ENCODE measurements at places on chromosomes 2 and 18.

DNA sequence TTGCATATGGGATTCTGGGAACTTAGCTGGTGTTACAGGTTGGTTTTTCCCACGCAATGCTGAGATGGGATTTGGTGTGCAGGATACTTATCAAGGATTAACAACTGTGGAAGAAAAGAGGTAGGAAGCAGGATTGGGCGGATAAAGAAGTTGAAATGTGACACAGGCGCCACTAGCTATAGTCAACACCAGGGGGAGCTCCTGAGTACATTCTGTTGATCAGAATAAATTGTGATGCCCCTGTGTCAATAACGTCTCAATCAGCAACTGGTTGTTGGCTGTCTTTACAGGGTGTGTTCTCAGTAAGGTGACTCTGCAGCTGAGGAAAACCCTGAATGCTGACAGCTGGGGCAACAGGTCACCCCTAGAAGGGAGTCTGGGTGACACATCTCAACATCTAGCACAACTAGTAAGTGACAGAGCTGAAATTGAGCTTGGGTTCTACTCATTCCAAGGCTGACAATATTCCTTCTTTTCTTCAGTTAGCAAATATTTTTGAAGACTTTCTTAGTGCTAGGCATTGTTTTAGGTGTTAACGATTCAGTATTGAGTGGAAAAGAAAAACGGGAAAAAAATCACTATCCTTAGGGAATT lies 143.0 kb downstream of the ARL6IP6 start:
- no peak for DNase-seq

DNA sequence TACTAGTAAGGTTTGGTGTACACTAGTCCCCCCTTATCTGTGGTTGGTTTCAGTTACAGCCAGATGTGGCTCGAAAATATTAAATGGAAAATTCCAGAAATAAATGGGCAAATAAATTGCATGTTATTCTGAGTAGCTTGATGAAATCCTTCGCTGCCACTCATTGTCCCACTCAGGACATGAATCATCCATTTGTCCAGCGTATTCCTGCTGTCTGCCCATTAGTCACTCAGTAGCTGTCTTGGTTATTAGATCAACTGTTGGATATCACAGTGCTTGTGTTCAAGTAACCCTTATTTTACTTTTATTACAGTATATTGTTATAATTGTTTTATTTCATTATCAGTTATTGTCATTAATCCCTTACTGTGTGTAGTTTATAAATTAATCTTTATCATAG lies 21.7 kb downstream of the ZDBF2 start:
- no peak for DNase-seq

- DNase-seq = no peak
Observed at GRCh38 chr2:19360266-19360965, 2.0 kb upstream of the OSR1 start.

DNA sequence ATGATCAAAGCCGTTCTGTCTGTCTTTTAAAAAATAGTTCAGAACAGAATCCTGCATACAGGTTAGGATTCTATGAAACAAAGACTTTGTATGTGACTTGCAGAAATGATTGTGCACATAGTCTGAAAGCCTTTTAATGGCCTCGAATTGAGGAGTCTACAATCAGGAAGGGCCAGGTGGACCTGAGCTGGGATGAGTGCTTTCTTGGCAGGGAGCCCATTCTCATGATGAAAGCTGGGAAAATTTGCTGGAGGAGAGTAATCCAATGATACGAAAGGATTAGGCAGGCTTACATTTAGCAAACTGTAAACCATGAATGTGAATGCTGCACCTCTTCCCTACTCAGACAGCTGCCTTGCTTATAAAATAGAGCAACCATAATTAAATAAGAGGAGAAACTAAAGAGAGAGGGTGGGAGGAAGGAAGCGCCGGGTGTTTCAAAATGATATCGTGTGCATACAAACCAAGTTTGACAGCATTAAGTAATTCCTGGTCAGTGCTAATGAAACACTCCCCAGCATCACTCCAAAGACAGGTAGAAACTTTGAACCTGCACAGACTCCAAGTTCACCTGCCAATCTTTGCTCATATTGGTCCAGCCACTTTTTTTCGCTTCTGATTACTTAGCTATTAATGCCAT lies 23.7 kb upstream of the CXCR4 start:
- DNase-seq = no peak

GRCh38 chr18:74702950-74703349 lies 105.3 kb downstream of the ZNF407 start:
- no peak for DNase-seq

GRCh38 chr2:172928756-172929155 lies 146.9 kb upstream of the MAP3K20 start:
- DNase-seq = no peak

- DNase-seq = no peak
Observed at GRCh38 chr18:23155537-23155936, 20.3 kb downstream of the CABLES1 start.

DNA sequence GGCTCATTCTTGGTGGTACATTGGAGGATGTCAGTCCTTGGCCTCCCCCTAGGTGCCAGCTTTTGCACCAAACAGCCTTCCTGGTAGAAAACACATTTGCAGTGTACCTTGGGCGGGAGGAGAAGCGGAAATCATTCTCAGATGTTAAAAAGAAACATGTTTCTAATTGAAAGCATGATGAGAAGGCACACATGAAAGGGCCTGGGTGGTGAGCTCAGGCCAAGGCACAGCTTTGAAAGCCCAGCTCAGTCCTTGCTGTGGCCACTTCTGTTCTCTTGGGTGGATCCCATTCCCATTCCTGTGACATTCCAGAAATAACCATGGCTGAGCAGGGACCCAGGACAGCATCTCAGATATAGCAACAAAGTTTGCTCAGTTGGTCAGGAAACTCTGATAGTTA lies 71.5 kb downstream of the LTBP1 start:
- no peak for DNase-seq

DNA sequence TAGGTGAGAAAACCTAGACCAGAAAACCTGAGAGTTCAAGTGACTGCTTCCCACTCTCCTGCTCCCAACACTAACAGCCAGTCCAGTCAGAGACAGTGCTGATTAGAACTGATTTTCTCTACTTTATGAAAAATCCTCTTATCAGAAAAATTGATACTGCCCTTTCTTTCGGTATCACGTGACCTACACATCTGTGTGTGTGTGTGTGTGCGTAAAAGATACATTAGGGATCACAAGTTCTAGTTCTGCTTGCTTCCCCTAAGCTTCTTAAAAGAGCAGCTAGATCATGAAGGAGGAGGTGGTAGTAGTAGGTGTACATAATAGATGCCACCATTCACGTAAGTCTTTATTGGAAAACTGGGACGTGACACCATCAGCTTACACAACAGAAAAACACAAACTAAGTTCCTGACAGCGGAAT lies 1.5 kb downstream of the ARL5A start:
- no peak for DNase-seq

DNA sequence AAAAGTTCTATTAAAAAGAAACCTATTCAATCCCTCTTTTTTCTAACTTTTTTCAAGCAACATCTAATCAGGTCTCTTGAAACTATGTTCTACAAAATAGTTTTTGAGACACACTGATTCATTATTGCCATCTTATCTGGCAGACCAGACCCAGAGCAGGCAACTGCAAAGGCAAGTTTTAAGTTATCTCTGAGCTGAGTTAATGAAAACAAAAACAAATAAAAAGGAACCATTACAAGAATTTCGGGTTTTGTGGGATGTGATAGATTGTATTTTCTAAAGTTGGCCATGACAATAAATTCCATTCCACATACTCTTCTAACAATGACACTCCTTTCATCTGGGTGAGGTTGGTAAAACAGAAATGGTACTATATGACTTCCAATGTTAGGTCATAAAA lies 15.2 kb upstream of the TWSG1 start:
- no peak for DNase-seq

DNA sequence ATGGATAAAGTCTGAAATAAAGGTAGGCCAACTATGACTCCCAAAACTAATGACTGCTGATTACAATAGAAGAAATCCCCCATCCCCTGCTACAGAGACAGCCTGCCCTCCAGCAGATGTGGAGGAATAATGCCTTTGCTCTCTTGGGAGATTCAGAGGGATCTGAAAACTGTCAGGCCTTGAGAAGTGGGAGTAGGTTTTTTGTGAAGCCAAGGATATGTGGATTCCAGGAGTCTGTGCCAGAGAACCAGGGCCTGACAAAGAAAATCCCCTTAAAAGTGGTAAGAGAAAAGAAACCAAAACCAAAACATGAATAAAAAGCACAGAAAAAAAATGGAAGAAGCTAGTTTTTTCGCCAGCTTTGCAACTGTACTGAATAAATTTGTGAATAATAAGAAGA lies 397.6 kb downstream of the ZNF521 start:
- DNase-seq = no peak

DNA sequence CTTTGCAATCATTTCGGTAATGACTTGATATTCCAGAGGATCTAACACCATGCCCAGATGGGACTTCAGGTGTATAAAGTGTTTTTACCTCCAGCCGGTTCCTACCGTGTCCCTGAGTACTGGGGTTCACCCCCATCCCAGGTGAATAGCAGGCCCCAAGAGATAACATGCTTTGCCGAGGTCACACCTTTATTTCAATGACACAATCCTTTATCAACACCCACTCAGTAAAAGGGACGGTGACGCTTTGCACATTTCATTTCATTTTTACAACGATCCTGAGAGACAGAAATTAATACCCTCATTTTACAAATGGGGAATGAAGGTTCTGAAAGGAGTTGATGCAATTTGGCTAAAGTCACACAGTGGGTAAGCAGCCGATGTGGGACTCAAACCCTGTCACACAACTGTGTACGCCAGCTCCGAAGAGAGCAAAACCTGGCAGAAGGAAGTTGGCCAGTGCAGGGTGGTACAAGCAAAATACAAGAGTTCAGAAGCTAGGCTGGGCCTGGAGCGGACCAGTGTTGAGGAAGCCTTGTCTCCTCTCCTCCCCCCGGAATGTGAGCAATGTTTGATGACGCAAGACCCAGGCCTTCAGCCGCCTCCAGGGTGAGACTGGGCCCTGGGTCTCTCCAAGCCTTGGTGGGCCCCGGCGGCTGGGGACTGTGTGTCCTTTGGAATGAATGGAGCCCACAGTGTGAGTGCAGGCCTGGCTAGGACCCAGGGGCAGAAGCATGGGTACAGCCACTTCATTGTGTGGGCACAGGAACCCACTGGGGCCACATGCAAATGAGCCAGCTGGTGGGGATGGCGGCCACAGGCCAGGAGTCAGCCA lies 139.6 kb upstream of the MYCN start:
- DNase-seq = no peak

DNA sequence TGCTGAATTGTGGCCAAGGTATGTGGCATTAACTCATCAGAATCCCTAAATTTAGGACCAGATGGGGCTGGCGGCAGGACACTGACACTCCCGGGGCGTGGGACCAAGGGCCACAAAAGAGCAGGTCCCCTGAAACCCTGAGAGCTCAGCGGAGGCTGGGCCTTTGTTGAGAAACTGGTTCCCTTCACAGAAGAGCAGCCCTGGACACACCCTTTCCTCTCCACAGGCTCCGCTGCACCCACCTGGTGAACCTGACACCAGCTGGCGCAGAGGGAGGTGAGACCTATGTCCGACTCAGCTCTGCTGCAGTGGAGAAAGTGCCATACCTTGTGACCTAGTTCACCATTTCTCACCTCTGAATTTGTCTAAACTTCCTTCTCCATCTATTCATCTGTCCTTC lies 119.5 kb downstream of the RTP5 start:
- DNase-seq = peak; percentile 81

- DNase-seq = no peak
Observed at GRCh38 chr2:108171657-108172056, 68.1 kb upstream of the SULT1C3 start.

GRCh38 chr2:162196638-162197037 lies 44.6 kb upstream of the GCG start:
- no peak for DNase-seq

GRCh38 chr2:119897736-119898395 lies 115.0 kb upstream of the EPB41L5 start:
- DNase-seq = no peak

- no peak for DNase-seq
Observed at GRCh38 chr2:172366596-172367150, 60.7 kb upstream of the ITGA6 start.

DNA sequence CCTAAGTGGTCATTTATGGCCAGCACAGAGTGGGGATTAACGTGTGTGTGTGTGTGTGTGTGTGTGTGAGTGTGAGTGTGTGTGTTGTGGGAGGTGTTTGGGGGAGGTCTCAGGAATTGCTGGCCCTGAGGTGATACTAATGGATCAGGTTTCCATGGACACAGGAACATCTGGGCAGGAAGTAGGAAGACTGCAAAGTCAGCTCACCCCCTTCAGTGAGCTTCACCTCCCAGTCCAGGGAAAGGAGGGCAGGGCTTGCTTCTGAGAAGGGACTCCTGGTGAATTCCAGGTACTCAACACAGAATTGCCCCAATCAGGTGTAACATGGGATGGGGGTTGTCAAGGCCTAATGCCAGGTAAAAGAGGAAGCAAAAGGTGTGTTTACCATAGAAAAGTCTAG lies 30.3 kb upstream of the IL1R1 start:
- DNase-seq = no peak

DNA sequence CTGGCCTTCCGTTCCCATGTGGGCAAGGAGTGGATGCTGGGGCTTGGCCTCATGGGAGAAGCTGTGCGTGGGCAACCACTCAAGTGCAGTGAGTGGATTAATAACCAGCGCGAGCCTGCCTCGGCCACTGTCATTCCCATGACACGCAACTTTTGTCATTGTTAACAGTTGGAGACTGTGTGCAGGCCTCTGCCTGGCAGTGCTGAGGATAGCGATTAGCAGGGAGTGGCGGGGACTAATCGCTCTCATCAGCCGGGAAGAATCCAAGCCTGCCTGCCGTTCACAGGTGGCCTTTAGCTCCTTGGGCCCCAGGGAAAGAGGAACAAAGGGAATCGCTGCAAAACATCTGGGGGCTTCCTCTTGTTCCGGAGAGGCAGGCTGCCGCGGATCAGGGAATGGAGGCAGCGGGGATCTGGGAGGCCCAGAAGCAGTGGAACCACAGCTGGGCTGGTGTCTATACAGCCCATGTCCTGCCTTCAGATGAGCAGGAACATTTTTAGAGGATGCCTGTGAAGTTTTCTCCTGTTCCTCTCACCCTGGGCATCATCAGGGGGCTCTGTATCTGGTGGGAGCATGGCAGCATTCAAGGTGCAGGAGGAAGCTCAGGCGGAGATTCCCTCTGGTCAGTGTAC lies 53.8 kb downstream of the CTIF start:
- no peak for DNase-seq

- DNase-seq = no peak
Observed at GRCh38 chr18:23094411-23095190, 40.7 kb upstream of the CABLES1 start.

DNA sequence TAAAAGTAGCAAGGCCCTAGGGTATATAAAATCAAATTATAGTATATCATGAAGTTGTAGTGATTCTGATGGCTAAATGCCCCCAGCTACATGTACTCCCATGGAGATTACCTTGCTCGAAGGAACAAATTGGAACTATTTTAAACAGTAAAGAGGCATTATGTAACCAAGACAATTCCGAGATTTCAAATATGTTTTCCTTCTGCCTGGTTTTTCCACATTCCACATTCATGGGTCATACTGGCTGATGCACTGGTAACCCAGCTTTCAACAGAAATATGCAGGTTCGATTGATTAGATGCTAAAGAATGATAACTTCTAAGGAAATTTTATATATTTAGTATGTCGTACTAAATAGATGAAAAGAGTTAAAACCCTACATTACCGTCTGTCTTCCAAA lies 62.3 kb upstream of the MGAT4A start:
- DNase-seq = no peak

GRCh38 chr2:239154971-239155805 lies 245.6 kb downstream of the HDAC4 start:
- peak; percentile 82 for DNase-seq

GRCh38 chr2:131584380-131584779 lies 56.7 kb downstream of the CCDC74A start:
- DNase-seq = no peak
